GM23248 (cell line): ENCODE measurements at places on chromosomes 1 and 21. TPM values are rescaled to one million over a fixed set of nuclear protein-coding genes. Genes with fewer than 3 reads are reported as not detected.
A peak's percentile ranks its signal among the peaks of the same experiment; 100 is the strongest.

DNA sequence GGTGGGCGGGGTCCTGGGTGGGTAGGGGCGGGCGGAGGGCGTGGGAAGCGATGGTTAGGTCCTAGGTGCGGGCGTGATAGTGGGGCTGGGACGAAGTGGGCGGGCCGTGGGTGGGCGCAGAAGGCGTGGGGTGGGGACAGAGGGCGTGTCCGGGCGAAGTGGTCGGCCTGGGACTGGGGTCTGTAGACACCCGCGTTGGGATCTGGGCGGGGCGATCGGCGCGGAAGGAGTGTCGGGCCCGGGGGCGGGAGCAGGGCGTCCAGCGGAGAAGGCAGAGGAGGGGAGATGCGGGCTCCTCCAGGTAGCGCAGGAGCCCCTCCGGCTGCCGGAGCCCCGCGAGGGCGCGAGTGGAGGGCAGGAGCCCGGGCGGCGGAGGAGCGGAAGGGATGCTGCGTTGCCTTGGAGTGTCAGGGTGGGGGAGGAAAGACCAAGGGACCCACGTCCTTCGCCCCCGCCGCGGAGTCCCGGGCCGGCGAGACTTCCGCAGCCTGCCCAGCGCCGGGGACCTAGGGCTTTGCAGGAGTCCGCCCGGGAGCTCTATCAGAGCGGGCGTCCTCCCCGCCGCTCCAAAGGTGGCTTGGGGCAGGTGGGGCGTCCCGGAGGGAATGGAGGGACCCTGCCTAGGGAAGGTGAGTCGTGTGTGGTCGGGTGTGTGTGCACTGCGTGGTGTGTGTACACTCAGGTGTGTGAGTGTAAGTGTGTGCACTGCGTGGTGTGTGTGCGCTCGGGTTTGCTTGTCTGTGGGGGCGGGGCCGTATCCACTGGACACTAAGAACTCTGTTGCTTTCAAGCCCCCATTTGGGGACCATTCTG, 27.0 kb upstream of the PRSS38 start:
- no peak overlapping the region for H3K27ac ChIP-seq
- peaks cover 5% of the 10 kb centered on the region for H3K4me1 ChIP-seq
- H3K4me3 ChIP-seq, result peak overlapping the region; percentile 74
- H3K36me3 ChIP-seq, result no peaks in the 10 kb centered on the region

GRCh38 chr1:43427941-43428340, 25.8 kb downstream of the HYI start:
- H3K27me3 ChIP-seq, result no peaks in the 10 kb centered on the region
- H3K4me1 ChIP-seq, result no peaks in the 10 kb centered on the region
- no peak overlapping the region for H3K4me3 ChIP-seq
- H3K36me3 ChIP-seq, result peaks cover 35% of the 10 kb centered on the region
- no peak for DNase-seq

- no peaks in the 10 kb centered on the region for H3K27me3 ChIP-seq
- H3K27ac ChIP-seq, result 0 out of 2 replicates have a peak overlapping the region, but pooled peaks have one; percentile 1
- peaks cover 14% of the 10 kb centered on the region for H3K4me1 ChIP-seq
- no peak overlapping the region for H3K4me3 ChIP-seq
- no peaks in the 10 kb centered on the region for H3K36me3 ChIP-seq
Observed at GRCh38 chr1:98030483-98030882, 109.6 kb upstream of the DPYD start.

DNA sequence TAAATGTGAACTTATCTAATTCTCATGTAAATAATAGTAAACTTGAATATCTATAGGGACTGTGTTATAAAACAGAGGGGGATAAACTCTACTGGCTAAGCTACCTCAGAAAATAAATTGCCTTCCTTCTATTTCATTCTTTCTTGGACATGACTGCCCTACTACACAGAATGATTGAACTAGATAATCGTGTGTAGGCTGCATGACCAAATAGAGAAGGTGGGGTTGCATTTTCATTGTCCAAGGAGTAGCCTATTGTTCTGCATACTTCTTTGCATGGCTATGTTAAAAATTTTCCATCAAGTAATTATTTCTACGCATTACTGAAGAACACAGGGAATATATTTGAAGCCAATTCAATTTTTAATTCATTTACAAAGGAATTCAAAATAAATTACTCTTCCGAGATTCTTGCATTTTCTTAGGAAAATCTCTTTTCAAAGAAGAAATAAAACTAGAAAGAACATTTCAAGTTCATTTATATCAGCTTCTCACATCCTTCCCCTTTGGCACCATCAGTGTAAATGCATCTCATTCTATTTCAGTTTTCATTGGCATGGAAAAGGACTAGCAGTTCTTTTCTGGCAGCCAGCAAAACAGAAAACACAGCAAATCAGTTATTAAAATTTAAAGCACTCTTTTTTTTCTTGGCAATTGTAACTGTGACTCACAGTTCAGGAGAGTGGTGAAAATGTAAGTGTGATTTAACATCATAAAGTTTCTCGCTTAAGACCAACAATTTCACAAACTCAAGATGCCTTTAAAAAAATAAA, 714.7 kb downstream of the NCAM2 start:
- peak overlapping the region; percentile 78 for H3K27ac ChIP-seq
- H3K36me3 ChIP-seq, result no peaks in the 10 kb centered on the region
- no peaks in the 10 kb centered on the region for H3K27me3 ChIP-seq
- DNase-seq, result peak; percentile 65
- peaks cover 52% of the 10 kb centered on the region for H3K4me1 ChIP-seq

DNA sequence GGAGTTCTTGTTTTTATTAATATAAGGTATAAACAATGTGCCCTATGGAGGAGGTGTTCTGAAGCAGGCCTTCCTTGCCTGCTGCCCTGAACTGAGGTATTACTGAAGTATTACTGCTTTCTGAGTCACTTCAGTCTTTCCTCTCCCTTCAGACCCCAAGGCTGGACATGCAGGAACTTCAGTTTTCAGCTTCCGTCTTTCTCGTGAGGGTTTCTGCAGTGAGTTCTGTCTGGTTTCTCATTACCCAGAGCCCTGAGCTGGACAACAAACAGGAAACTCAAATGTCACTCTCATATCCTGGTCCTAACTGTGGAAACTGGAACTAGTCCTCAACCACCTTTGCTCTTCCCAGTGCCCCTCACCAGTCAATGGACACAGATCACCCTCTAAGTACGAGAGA, 46.8 kb downstream of the ELAVL4 start:
- H3K4me1 ChIP-seq, result no peaks in the 10 kb centered on the region
- no peak for DNase-seq
- no peak overlapping the region for H3K4me3 ChIP-seq
- H3K27me3 ChIP-seq, result 0 out of 2 replicates have a peak, but pooled peaks cover 5% of the 10 kb centered on the region

DNA sequence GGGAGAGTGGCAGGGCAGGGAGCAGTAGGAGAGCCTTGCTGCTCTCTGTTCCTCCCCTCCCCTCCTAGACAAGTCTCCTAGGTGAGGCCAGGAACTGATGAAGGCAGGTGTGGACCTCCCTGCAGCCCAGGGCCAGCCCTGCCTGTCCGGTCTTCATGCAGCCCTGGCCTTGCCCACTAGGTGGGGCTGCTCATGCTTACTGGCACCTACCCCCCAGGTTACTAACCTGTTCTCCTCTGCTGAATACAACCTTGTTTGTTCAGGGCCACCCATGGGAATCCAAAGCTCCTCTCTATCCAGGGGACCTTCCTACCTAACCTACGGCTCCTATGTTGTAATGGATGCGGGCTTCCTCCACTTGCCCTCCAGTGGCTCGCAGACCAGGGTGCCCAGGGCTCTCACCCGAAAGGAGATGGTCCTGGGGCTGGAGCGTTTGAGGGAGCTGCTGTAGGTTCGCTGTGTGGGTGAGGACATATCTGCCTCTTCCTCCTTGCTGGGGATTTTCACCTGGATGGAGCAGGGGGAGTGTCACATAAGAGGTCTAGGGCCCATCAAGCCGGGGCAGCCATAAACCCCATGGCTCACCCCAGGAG, 7.9 kb upstream of the TNNT2 start:
- H3K36me3 ChIP-seq, result no peaks in the 10 kb centered on the region
- no peaks in the 10 kb centered on the region for H3K27me3 ChIP-seq
- peaks cover 15% of the 10 kb centered on the region for H3K4me1 ChIP-seq
- no peak overlapping the region for H3K27ac ChIP-seq

GRCh38 chr1:6286266-6286665, 25.4 kb upstream of the GPR153 start:
- no peak overlapping the region for H3K27ac ChIP-seq
- H3K27me3 ChIP-seq, result no peaks in the 10 kb centered on the region
- no peak for DNase-seq
- no peaks in the 10 kb centered on the region for H3K36me3 ChIP-seq
- no peak overlapping the region for H3K4me3 ChIP-seq

- no peak for DNase-seq
- no peak overlapping the region for H3K27ac ChIP-seq
- H3K4me3 ChIP-seq, result no peak overlapping the region
- H3K4me1 ChIP-seq, result peaks cover 3% of the 10 kb centered on the region
- no peaks in the 10 kb centered on the region for H3K27me3 ChIP-seq
- no peaks in the 10 kb centered on the region for H3K36me3 ChIP-seq
Observed at GRCh38 chr1:100348549-100349144, 3.7 kb upstream of the CDC14A start.

- H3K4me3 ChIP-seq, result no peak overlapping the region
- DNase-seq, result no peak
- no peak overlapping the region for H3K27ac ChIP-seq
Observed at GRCh38 chr1:75472089-75472970, 138.6 kb downstream of the SLC44A5 start.

GRCh38 chr1:93395195-93395594, 49.5 kb downstream of the DR1 start:
- no peaks in the 10 kb centered on the region for H3K36me3 ChIP-seq
- peak; percentile 43 for DNase-seq
- H3K4me3 ChIP-seq, result no peak overlapping the region
- no peaks in the 10 kb centered on the region for H3K27me3 ChIP-seq
- no peak overlapping the region for H3K27ac ChIP-seq

DNA sequence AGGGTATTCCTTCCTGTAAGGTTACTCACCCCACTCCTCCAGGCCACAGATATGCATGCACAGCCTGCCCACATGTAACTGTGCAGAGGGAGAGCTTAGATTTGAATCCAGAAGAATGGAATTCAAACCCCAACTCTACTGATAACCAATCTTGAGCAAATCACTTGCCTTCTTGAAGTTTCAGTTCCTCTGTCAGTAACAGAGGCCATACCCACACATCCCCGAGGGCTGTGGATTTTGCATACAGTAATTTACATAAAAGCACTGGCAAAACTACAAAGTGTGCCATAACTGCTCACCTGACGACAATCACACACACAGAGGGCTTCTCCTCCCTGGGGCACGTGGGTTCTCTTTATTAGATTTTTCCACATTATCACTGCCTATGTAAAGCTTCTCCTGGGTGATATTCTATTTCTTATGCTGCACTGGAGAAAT, 18.6 kb downstream of the CD247 start:
- H3K27me3 ChIP-seq, result peaks cover 59% of the 10 kb centered on the region
- no peaks in the 10 kb centered on the region for H3K36me3 ChIP-seq
- no peak overlapping the region for H3K27ac ChIP-seq

DNA sequence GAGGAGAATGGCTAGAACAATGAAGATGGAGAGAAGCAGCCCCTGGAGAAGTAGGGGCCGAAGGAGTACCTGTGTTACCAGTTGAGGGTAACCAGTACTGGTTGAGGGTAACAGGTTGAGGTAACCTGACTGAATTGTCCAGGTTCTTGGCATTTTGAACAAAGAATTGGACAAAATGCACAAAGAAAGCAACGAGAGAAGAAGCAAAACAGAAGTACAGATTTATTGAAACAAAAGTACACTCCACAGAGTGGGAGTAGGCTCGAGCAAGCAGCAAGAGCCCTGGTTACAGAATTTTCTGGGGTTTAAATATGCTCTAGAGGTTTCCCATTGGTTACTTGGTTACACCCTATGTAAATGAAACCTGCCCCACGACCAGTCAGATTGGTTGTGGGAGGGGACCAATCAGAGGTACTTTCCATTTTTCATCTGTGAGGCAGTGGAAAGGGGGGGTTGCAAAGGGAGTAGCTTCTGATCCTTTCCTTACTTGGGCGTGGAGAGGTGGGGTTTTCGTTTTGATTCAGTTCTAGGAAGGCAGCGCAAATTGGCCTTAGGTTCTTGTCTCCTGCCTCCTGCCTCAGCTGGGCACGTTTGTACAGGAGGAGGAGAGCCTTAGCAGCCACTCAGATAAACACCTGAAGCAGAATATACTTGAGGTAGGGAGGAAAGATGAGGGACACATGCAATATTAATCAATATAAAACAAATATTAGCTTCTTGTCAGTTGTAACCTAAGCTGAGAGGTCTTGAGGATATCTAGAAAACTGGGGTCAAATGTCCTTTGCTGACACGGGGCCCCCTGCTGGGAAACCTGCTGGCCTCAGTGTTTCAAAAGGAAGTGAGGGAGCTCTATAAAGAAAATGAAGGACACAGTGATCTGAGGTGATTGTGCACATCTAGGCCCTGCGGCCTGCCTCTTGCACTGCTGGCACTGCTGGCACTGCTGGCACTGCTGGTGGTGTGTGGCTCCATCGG, 14.3 kb upstream of the LSM10 start:
- no peaks in the 10 kb centered on the region for H3K36me3 ChIP-seq
- no peak overlapping the region for H3K4me3 ChIP-seq
- no peaks in the 10 kb centered on the region for H3K27me3 ChIP-seq
- no peak overlapping the region for H3K27ac ChIP-seq

- no peaks in the 10 kb centered on the region for H3K4me1 ChIP-seq
- no peak for DNase-seq
- no peaks in the 10 kb centered on the region for H3K36me3 ChIP-seq
- H3K27me3 ChIP-seq, result no peaks in the 10 kb centered on the region
- no peak overlapping the region for H3K27ac ChIP-seq
- H3K4me3 ChIP-seq, result no peak overlapping the region
Observed at GRCh38 chr1:206839006-206839560, 26.3 kb upstream of the IL20 start.

- no peak overlapping the region for H3K4me3 ChIP-seq
- H3K27me3 ChIP-seq, result no peaks in the 10 kb centered on the region; the same call in 1 of the 2 replicates
- H3K27ac ChIP-seq, result no peak overlapping the region
- DNase-seq, result no peak
- no peaks in the 10 kb centered on the region for H3K4me1 ChIP-seq
Observed at GRCh38 chr1:236734141-236734765, 48.0 kb downstream of the ACTN2 start.

- H3K4me1 ChIP-seq, result no peaks in the 10 kb centered on the region
- DNase-seq, result peak; percentile 29
- H3K27ac ChIP-seq, result no peak overlapping the region
- no peaks in the 10 kb centered on the region for H3K27me3 ChIP-seq
- no peak overlapping the region for H3K4me3 ChIP-seq
Observed at GRCh38 chr1:200556002-200556401, 64.5 kb downstream of the KIF14 start.

DNA sequence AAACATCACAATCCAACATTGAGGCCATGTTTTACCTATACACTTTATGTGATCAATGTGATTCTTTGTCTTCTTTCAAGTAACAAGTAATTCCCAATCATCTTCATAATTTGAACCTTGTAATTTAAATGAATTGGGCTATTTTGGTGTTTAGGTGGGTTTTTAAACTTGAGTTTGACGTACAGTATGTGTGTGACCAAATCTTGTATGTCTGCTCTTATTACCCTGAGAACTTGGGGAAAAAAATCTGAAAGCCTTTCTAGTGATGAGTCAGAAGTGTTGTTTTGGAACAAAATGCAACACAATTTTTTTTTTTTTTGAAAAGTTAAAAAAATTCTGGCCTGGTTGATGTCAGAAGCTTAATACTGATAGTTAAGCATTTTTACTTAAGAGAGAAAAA, 68.5 kb downstream of the HHAT start:
- peaks cover 15% of the 10 kb centered on the region for H3K4me1 ChIP-seq
- peak; percentile 33 for DNase-seq
- H3K36me3 ChIP-seq, result no peaks in the 10 kb centered on the region
- H3K27ac ChIP-seq, result no peak overlapping the region
- H3K27me3 ChIP-seq, result peaks cover 50% of the 10 kb centered on the region

ARV1 gene
- 25.0 and 30.2 TPM in 2 replicates for total RNA-seq

BARHL2 gene
- total RNA-seq, result not detected in 2 replicates

S100A8 gene
- not detected in 2 replicates for total RNA-seq

CYP4A11 gene
- not detected in 2 replicates for total RNA-seq

FHAD1 gene
- not detected in 2 replicates for total RNA-seq

KLHDC9 gene
- 3.7 and 5.6 TPM in 2 replicates for total RNA-seq

ANKRD34A gene
- total RNA-seq, result 0.25 and 1.3 TPM in 2 replicates

BCL2L15 gene
- 0.13 and 0.32 TPM in 2 replicates for total RNA-seq

FNDC5 gene
- total RNA-seq, result 0.76 TPM in 1 of 2 replicates, not detected in the other

PYHIN1 gene
- not detected in 2 replicates for total RNA-seq

HCRTR1 gene
- not detected in 2 replicates for total RNA-seq
